ENCODE measurements at places on chromosomes 16 and 17.

GRCh38 chr16:48326915-48327314 is 58.3 kb downstream of the SIAH1 start:
- DNase-seq = no peak

DNA sequence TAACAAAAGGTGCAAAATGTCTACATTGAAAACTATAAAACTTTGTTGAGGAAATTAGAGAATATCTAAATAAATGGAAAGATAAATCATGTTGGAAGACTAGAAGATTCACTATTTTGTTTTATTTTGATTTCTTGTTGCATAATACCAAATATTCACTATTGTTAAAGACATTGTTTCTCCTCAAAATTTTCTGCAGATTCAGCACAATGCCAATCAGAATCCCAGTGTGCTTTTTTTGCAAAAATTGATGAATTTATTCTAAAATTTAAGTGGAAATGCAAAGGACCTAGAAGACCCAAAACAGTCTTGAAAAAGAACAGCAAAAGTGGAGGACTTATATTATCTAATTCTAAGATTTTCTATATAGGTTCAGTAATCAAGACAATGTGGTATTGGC is 40.4 kb downstream of the TTLL6 start:
- DNase-seq = no peak

DNA sequence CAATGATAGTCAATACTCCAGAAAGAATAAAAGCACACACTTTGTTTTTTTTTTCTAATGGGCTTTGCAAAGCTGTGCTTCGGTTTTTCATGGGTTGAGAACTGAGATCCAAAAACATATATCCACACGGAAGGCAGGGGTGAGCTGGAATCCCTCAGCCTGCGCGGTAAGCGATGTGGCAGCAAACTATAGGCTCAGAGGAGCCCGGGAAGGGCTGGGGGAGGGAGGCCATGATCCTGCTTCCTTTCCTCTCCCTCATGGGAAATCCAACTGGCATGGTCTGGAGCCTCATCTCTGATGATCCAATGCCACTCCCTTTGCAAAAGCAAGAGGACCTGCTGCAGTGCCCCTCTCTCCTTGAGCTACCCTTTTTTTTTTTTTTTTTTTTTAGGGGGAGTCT is 8.2 kb downstream of the RBFOX3 start:
- DNase-seq = no peak

- DNase-seq = no peak
Observed at GRCh38 chr17:67276075-67276474, 31.1 kb upstream of the HELZ start.

DNA sequence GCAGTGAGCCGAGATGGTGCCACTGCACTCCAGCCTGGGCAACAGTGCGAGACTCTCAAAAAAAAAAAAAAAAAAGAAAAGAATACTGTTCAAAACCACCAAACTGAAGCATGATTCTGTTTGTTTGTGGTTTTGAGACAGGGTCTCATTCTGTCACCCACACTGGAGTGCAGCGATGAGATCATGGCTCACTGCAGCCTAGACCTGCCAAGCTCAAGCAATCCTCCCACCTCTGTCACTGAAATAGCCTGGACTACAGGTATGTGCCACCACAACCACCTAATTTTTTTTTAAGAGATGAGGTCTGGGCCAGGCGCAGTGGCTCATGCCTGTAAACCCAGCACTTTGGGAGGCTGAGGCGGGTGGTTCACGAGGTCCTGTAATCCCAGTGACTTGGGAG is 4.3 kb downstream of the SUMO2 start:
- DNase-seq = no peak

DNA sequence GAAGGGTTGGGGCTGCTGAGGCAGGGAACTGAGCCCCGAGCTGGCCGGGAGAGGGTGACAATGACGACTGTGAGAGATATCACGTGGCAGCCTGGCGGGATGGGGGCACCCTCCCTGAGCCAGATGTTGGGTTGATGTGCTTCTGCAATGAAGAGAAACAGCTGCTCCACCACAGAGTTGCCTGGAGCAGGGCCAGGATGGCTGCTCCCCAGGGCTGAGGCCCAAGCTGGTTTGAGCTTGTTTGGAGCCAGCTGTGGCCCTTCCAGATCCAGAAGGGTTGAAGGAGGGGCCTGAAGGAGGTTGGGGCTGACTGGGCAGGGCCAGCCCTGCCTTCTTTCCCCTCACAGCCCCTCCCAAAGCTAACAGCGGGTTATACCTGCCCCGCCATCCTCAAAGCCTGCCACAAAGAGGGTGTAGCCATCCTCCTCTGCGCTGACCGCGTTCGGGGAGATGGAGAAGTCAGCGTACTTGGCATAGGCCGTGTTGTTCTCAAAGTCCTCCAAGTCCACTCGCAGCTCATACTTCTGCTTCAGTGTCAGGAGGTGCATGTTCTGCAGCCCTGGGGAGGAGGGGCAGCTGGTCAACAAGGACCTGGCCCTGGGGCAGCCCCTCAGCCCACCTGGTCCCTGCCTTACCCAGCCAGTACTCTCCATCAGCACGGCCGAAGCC is 2.1 kb downstream of the MFAP4 start:
- peak; percentile 95 for DNase-seq

DNA sequence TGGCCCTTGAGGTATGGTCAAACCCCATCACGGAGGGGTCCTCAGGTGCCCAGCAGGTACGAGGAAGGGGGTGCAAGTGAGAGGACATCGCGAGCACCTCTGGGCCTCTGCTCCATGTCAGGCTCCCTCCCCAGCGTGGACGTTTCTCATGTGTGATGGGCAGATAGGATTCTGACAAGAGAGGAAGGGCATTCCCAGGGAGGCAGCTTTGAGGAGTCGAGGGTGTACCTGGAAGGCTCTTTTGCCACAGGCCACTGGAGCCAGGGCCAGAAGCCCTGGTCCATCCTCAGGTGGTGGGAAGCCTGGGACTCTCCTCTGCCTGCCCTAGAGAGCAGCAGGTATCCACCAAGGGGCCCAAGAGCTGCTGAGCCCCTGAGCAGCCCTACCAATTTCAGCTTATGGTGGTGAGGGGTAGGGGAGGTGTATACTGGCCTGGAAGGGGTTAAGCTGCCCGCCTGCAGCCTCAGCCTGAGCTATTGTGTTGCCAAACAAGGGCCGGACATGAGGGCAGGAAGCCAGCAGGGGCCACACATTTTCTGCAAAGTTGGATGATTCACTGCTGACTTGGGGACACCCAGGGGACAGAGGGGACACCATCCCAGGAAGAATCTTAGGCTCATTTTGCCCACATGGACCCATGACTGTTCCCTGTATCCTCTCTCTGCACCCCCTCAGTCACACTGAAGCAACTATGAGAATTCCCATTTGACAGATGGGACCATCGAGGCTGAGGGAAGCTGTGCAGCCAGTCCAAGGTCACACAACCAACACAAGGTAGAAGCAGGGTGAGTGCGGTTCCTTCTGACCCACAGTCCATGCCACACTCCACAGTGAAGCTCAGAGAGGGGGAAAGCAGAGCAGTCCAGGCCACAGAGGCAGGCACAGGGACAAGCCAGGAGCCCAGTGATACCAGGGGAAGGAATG is 1.7 kb downstream of the CDH5 start:
- DNase-seq = peak; percentile 34

DNA sequence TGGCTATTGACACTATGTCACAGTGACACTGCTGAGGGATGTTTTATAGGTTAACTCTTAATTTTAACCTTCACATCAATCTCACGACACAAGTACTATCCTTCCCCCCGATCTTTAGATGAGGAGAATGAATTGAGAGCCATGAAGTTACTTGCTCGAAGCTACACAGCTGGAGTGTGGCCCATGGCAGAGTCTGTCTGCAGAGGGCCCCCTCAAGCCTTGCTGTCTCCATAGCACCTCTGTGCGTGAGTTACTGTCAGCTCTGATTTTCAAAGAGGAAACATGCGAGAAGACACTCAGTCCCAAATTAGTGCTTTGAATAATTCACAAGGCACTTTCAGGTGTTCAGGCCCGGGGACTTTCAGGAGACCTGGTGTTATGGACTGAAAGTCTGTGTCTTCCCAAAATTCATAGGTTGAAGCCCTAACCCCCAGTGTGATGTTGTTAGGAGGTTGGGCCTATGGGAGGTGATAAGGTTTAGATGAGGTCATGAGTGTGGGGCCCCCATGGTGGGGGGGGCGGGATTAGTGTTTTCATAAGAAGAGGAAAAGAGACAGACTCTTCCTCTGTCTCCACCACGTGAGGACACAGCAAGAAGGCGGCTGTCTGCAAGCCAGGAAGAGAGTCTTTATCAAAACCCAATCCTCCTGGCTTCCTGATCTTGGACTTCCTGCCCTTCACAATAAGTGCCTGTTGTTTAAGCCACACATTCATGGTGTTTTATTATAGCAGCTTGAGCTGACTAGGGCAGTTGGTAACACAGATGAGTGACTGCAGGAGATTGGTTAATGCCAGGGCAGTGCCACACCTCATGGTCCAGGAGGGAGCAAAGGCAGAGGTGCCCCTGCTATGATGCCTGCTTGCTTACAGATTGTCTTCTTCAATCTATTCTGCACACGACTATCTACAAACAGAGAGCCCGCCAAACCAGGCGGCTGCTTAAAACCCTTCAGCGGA is 281.8 kb downstream of the HAPSTR1 start:
- DNase-seq = no peak

GRCh38 chr17:65925606-65926307 is 266.2 kb downstream of the CEP112 start:
- DNase-seq = no peak

DNA sequence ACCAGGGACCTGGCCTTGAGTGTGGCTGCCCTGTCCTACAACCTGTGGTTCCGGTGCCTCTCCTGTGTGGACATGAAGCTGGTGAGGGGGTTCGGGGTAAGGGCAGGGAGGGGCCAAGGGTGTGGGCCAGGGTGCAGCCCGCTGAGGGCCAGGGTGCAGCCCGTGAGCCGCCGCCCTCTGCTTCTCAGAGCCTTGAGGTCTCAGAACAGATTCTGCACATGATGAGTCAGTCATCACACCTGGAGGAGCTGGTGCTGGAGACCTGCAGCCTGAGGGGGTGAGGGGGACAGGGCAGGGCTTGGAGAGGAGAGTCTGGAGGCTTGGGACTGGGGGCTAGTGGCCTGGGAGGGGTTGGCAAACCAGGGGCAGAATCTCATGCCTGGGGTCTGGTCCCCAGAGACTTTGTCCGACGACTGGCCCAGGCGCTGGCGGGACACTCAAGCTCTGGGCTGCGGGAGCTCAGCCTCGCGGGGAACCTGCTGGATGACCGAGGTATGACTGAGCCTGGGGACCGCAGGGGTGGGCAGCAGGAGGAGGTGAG is 2.2 kb downstream of the CARMIL2 start:
- no peak for DNase-seq
